Suppressor macrophage treated with lipopolysaccharide for 1 hour (primary cell): ENCODE measurements at places on chromosomes 11 and 22.

GRCh38 chr11:111635706-111636045 lies 33.4 kb downstream of the SIK2 start:
- no peak for DNase-seq

- peak; percentile 95 for DNase-seq
Observed at GRCh38 chr11:35082321-35083180, 56.4 kb upstream of the CD44 start.

DNA sequence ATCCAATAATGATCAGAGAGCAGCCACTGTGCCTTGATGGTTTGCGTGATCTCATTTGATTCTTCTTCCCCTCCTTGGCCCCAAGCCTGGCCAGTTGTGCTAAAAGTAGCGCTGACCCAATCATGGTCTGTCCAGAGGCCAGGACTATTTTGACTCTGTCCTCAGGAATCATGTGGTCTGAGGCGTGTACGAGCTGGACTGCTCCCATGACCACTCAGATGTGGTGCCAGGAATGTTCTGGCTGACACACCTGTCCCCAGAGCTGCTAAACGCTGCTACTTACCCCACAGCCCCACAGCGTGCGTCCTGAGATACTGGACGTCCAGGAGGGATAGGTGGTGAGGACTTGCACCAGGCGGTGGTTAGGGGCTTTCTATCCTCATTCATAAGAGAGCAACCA lies 70.5 kb downstream of the FEZ1 start:
- no peak for DNase-seq

DNA sequence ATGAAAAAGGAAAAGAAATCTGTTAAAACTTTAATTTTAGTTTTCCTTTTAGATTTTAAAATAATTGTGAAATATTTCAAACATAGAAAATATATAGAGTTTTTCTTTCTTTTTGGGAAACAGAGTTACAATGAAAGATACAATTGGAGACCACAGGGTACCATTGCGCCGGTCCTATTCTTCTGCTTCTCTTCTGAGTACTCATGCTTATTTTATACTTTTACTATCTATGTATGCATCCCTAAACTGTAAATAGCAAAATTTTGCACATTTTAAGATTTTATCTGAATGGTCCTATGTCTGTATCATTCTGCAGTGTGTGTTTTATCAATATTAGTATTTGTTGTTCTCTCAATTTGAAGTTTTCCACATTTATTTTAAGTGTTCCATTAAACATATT lies 65.0 kb downstream of the EHF start:
- no peak for DNase-seq

DNA sequence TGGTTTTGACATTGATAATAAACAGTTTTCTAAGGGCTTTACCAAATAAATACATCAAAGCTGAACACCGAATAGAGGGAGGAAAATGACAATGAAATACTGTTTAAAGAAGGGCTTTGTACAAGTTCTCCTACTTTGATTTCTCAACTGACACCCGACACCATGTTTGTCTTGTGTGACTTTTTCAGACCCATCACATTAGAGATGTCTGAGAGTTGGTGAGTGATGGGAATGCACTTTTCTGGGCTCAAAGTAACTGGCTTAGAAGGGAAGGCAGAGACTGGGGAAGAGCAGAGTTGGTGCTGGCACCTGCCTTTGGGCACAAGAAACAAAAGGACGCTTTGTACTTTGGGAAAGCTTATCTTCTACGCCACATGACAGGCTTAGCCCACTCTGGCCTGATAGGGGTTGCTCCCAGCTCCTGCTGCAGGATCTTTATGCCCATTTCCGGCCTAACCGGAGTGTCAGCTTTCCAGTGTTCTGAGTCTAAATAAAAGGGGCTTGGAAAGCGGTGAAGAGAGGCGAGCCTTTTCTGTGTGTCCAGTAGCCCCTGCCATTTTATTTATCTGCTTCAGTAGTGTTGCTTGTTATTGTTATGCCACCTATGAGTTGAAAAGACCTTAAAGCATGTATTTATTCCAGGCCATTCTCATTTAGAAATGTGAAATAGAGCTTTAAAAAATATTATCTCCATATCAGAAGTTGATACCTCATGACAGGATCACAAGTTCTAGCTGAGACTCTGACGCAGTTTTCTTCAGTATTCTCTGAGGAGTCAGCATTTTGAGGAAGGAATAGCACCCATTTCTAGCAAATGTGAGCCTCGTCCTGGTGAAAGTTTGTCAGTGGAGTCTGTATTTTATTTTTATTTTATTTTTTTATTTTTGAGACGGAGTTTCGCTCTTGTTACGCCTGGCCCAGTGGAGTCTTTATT lies 24.2 kb downstream of the KREMEN1 start:
- DNase-seq, result no peak

GRCh38 chr22:40660730-40661129 lies 18.6 kb upstream of the MCHR1 start:
- DNase-seq, result peak; percentile 71

- DNase-seq, result no peak
Observed at GRCh38 chr11:8239040-8239439, 24.6 kb downstream of the LMO1 start.

DNA sequence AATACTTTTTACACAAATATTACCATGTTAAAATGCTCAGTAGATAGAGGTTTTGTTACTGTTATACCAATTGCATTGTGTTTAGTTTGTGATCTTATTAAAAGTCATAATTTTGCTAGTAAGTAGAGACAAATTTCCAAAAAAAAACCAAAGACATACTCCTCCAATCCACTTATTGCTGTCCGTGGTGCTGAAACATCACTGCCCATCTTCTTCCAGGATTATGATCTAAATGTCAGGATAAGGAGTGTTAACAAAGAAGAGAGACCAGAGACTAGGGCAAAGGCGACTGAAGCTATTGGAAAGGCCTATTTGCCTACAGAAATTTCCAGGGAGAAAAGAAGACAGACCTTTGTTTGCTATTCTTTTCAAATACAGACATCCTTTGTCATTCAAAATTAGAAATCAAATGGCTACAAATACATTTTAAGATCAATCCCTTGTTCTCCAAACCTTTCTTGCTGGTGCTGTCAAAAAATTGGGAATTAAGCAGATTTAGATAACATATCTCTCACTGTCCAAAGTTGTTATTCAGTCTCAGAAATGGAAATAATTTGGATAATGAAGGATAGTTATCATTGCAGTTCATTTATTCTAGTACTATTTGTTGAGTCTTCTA lies 199.7 kb downstream of the C11orf91 start:
- DNase-seq, result no peak

DNA sequence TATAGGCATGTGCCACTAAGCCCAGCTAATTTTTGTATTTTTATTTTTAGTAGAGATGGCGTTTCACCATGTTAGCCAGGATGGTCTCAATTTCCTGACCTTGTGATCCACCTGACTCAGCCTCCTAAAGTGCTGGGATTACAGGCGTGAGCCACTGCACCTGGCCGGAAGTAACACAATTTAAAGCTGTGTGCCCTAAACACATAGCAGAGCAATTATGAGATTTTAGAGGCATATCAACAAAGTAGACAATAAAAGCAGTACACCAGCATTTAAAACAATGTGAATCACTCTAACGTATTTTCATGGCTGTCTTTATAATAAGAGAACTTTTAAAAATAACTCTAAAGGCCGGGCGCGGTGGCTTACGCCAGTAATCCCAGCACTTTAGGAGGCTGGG lies 42.4 kb downstream of the PRR14L start:
- no peak for DNase-seq

GRCh38 chr11:134512571-134513538 lies 100.8 kb upstream of the B3GAT1 start:
- no peak for DNase-seq

DNA sequence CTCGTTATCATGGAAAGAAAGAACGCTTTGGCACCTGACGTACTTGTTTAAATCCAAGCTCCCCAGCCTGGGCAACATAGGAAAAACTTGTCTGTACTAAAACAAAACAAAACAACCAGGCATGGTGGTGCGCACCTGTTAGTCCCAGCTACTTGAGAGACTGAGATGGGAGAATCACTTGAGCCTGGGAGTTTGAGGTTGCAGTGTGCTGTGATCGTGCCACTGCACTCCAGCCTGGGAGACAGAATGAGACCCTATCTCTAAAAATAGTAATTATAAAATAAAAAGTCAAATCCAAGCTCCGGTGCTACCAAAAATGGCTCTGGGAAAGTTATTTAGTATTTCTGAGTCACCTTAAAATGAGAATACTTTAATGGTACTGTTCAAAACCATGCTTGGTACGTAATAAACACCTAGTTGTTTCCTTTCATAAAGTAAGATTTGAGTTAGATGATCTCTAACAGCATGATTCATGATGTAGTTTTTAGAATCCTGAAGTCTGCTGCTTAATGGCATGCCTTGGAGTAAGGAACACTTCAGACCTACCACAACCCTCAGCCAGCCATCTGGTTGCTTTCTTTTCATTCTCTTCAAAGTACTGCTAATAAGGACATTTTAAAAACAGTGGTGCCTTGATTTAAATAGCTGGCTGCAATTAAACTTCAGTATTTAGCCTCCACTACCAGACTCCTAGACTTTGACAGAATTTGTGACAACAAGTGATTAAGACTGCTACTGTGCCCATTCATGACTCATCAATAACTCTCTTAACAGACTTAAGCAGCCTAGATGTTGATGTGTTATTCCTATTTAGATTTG lies 8.4 kb downstream of the PPME1 start:
- DNase-seq, result no peak

- no peak for DNase-seq
Observed at GRCh38 chr11:2263071-2263565, 7.3 kb downstream of the ASCL2 start.

- no peak for DNase-seq
Observed at GRCh38 chr11:73949246-73949645, 1.6 kb upstream of the DNAJB13 start.

DNA sequence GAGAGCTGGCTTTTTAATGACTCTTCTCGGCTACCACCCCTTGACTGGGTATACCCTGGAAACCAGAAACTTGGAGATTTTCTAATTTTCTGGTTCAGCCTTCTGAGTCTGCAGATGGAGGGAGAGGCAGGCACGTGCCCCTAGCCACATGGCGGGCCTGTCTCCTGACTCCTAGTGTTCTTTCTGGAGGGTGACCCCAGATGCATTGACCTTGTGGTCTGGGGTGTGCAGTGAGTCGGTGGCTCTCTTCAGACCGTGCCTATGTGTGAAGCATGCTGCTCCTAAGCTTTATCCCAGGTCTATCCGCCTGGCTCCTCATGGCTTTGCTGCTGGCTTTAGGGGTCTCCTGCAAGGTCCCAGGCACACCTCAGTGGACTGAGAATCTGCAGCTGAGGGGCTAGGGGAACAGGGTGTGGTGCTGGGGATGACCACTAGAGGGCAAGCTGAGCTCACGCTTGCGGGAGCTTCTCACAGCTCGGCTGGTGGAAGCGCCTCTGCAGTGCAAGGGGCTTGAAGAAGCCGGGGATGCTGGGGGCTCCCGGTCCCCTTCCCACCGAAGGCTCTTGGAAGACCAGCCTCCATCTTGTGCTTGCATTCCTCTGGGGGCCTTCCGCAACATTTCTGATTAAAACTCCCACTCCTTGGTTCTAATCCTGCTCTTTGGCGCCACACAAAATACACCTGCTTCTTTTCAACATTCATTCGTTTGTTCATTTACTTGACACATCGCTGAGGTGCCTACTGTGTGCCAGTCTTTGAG lies 51.8 kb downstream of the OTOG start:
- DNase-seq, result peak; percentile 76

DNA sequence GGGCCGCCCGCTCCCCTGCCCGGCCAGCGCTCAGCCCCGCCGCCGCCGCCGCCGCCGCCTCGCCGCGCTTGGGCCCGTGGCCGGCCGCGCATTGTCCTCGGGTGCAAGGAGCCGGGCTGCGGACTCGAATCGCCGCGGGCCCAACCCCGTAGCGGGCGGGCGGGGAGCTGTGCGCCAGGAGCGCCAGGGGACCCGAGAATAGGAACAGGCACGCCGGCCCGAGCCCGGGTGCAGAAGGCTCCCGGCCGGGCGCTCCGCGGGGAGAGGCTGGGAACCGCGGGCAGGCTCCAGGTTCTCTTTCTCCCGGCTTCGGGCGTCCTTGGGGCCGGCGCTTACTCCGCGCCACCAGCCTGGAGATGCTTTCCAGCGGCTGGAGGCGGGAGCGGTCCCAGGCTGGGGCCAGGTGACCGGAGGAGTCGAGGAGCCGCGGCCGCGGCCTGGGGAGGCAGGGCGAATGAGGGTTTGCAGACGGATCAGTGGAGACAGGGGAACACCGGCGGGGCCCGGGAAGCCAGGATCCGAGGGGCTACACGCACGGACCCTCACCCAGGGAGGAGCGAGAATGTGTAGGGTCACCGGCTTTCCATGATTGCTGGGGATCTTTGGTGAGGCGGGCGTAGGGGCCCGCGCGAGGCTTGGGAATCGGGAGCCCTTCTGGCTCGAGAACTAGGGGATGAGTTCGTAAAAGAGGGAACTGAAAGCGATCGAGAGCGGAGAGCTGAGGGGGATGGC lies 726 bp downstream of the PKNOX2 start:
- peak; percentile 62 for DNase-seq

DNA sequence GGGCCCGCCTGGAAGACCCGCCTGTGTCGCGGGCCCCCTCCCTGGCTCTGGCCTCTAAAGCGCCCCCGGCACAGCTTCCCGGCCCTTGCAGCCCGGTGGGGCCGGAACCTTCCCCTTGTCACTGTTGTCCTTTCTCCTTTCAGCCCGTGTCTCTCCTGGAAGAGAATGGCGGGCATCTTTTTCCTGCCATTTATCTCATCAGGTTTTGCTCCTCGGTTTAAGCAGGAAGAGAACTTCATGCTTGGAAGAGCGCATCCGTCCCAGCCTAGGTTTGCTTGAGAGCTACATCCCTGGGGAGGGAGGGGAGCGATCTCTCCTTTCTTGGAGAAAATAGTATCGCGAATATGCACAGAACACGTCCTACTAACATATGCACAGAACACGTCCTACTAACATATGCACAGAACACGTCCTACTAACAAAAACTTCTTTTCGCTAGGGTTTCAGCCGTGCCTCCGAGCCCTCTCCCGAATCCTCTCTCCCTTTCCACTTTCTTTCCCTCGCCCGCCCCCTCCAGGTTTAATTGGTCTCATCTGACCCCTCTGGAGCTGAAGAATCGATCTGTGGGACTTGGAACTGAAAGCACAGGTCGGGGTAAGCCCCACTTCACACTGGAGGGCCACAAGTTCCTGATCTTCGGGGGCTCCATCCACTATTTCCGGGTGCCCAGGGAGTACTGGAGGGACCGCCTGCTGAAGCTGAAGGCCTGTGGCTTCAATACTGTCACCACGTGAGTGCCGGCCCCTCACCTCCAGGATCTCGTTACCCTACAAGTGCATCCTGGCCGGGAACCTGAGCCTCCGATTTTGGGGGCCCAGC lies 1.2 kb downstream of the GLB1L3 start:
- DNase-seq, result no peak

DNA sequence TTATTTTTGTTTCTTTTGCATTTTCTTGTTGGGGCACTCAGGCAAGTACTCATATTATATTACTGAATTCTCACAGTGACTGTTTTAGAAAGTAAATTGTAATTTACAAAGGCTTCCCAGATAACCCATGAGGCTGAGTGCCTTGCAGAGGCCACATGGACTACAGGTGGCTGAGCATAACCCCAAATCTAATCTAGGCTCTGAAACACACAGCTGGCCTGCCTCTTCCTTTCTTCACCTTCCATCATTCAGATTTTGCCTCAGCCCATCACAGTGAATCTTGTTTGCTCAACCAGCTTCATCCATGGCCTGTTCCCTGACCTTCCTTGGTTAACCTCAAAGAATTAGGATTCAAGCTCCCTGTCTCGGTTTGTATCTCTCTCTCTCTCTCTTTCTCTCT lies 78.5 kb upstream of the PRDM11 start:
- no peak for DNase-seq

- DNase-seq, result no peak
Observed at GRCh38 chr11:128716661-128717210, 22.9 kb downstream of the FLI1 start.
